ENCODE measurements at places on chromosomes 7 and 10.

GRCh38 chr7:155869784-155870076 is 57.5 kb upstream of the SHH start:
- H3K27ac ChIP-seq: no peak overlapping the region
- no peak for DNase-seq
- no peaks in the 10 kb centered on the region for H3K4me1 ChIP-seq
- H3K27me3 ChIP-seq: no peaks in the 10 kb centered on the region
- H3K36me3 ChIP-seq: no peaks in the 10 kb centered on the region

- H3K36me3 ChIP-seq: no peaks in the 10 kb centered on the region
- no peaks in the 10 kb centered on the region for H3K4me1 ChIP-seq
- H3K27ac ChIP-seq: no peak overlapping the region
- H3K4me3 ChIP-seq: no peak overlapping the region
- no peaks in the 10 kb centered on the region for H3K27me3 ChIP-seq
Observed at GRCh38 chr7:147798001-147798400, 792.6 kb upstream of the C7orf33 start.

DNA sequence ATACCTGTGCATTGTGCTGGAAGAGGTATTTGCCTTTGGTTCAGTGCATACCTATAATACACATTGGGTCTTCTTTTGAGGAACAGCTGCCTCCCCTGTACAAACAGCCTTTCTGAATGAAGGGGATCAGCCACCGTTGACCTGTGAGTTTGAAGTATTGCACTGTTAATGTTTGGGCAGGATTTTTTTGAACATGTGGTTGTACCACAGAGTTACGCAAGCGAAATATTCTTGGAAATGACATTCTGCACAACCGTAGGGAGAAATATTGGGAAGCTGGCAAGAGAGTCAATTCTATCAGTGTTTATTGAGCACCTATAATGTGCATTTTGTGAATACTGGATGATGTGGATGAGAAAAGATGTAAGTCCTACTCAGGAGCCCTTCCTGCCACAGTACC is 270.6 kb downstream of the AUTS2 start:
- no peaks in the 10 kb centered on the region for H3K27me3 ChIP-seq
- no peaks in the 10 kb centered on the region for H3K36me3 ChIP-seq
- H3K4me3 ChIP-seq: no peak overlapping the region
- no peaks in the 10 kb centered on the region for H3K4me1 ChIP-seq

DNA sequence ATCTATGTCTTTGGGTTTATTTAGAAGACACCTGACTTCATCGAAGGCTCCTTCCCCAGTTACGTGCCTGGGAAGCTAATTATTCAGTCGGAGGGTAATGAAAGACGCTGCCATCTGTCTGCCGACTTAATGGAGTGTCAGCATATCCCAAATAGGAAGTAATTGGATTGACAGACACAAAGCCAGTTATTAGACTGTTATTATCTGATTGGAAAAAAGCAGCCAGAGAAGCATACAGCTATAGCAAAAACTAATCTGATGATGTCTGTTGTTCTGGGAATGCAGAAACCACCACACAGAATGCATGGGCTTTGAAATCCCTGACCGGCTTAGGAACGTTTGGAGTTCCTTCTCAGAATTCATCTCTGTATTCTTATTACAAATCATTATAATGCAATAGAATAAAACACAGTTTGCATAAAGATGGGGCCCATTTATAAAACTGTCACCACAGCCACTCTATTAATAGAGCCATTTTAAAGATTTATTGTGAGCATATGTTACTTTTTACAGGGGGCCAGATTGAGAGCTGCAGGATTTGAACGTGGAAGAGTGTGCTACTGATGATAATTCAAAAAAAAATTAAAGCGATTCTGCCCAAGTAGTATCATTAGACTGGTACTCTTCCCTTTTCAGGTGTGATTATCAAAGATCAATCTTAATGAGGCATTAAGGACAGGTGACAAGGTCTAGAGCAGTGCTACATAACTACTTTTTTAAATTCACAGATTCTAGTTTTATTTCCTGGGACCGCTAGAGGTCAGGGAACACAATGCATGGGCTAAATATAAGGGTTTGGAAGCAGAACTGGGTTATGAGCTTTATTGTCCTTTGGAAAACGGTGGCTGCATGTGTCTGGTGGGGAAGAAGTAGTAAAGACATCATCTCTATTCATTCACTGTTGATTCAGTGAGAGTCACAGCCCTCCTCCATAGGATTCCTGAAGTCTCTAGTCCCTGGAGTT is 330.1 kb upstream of the LRGUK start:
- no peak for DNase-seq
- H3K4me1 ChIP-seq: no peaks in the 10 kb centered on the region
- no peaks in the 10 kb centered on the region for H3K36me3 ChIP-seq
- no peaks in the 10 kb centered on the region for H3K27me3 ChIP-seq

DNA sequence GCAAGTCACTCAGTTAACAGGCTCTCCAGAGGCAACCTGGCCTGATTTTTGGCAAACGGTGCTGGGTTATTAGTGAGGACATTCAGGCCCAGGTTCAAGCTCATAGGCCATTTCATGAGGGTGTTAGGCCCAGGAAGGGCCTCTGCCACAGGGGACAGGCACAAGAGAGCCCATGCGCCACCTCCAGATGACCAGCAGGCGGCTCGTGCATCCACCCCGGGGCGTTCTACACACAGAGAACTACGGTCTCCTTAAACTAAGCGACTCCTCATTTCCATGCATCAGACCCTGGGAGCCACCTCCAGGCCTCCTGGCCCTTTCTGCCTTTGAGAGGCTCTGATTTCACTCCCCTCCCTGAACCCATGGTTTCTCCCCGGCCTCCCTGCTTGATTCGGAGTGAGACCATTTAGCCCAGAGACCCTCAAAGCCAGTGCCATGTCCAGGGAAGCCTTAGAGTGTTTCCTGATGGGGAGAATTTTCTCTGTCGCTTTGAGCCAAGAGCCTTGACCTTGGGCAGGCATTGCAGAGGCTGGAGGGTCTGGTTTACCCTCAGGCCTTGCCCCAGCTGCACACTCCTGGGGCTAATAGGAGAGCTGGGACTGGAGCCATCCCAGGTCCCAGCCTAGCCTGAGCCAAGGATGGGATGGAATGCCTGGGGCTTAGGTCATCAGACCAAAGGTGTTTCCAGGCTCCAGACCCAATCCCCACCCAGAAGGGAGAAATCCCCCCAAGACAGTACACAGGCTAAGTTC is 188.0 kb downstream of the GRID1 start:
- peaks cover 7% of the 10 kb centered on the region for H3K27me3 ChIP-seq
- DNase-seq: no peak
- H3K4me1 ChIP-seq: no peaks in the 10 kb centered on the region
- no peak overlapping the region for H3K4me3 ChIP-seq
- H3K36me3 ChIP-seq: no peaks in the 10 kb centered on the region
- no peak overlapping the region for H3K27ac ChIP-seq

DNA sequence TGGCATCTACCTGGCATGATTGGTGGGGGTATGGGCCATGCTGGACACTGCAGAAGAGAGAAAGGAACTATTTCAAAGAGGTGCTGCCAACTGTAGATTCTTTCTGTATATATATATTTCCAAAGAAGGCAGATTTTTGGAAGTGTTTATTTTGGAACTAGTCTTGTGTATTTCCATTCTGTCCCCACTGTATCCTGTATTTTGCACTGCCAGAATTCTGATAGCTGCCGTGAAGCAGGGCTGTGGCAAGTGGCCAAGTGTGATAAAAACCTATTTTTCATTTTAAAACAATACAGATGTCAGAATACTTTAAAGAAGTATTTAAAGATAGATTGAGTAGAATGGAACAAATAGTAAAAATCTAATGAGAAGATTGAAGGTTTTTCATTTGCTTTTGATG is 17.1 kb downstream of the MCU start:
- H3K4me3 ChIP-seq: no peak overlapping the region
- H3K27ac ChIP-seq: no peak overlapping the region
- no peaks in the 10 kb centered on the region for H3K36me3 ChIP-seq
- H3K4me1 ChIP-seq: no peaks in the 10 kb centered on the region
- no peaks in the 10 kb centered on the region for H3K27me3 ChIP-seq
- no peak for DNase-seq

GRCh38 chr7:115475761-115476385 is 554.0 kb downstream of the MDFIC start:
- no peaks in the 10 kb centered on the region for H3K4me1 ChIP-seq
- no peaks in the 10 kb centered on the region for H3K36me3 ChIP-seq
- peaks cover 5% of the 10 kb centered on the region for H3K27me3 ChIP-seq

DNA sequence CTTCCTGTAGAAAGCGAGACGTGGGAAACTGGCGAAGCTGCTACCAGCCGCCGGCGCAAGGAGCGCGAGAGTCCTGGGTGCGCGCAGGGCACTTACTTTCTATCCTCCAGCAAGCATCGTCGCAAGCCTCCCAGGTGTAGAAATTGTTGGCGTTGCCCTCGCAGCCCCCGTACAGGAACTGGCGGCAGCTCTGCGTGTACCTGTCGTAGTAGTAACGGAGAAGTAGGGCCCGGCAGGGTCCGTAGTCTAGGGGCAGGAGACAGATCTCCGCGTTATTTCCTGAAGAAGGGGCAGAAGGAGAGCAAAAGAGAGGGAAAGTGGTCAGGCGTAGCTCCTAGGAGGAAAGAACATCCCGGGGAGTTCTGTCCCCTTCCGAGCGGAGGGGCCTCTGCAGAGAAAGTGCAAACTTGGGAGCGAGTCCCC is 501 bp downstream of the TFPI2 start:
- no peak for DNase-seq
- H3K27ac ChIP-seq: no peak overlapping the region
- H3K36me3 ChIP-seq: no peaks in the 10 kb centered on the region
- peaks cover 4% of the 10 kb centered on the region for H3K27me3 ChIP-seq
- H3K4me1 ChIP-seq: no peaks in the 10 kb centered on the region

- no peak overlapping the region for H3K4me3 ChIP-seq
- no peak overlapping the region for H3K27ac ChIP-seq
- no peaks in the 10 kb centered on the region for H3K4me1 ChIP-seq
- H3K36me3 ChIP-seq: no peaks in the 10 kb centered on the region
Observed at GRCh38 chr7:50214771-50215170, 89.7 kb upstream of the IKZF1 start.

DNA sequence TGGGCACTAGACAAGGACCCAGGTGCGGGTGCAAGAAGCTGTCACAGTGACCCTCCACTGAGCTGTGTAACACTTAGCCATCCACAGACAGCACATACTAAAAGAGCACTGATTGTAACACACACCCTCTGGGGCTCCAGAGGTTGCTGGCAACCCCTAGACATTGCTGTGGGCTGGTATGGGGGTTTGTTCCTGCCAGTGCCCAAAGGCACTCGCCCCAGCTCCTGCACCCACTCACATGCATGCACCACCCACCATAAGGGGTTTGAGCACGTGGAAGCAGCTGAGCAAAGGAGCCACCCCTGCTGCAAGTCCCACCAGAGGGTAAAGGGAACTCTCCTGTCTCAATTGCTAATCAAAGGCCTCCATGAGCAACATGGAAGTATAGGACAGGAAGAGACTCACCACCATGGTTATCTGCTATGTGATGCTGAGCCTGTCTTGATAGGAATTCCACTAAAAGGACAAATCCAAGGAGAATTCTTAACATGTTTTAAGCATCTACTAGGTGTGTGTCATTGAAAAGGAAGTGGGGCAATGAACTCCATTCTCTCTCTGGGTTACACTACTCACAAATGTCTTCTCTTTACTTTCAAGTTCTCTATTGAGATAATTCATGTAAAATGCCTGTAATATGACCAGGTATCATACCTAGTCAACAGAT is 103.1 kb downstream of the GFRA1 start:
- no peak for DNase-seq
- no peak overlapping the region for H3K27ac ChIP-seq
- H3K36me3 ChIP-seq: no peaks in the 10 kb centered on the region
- no peaks in the 10 kb centered on the region for H3K27me3 ChIP-seq

DNA sequence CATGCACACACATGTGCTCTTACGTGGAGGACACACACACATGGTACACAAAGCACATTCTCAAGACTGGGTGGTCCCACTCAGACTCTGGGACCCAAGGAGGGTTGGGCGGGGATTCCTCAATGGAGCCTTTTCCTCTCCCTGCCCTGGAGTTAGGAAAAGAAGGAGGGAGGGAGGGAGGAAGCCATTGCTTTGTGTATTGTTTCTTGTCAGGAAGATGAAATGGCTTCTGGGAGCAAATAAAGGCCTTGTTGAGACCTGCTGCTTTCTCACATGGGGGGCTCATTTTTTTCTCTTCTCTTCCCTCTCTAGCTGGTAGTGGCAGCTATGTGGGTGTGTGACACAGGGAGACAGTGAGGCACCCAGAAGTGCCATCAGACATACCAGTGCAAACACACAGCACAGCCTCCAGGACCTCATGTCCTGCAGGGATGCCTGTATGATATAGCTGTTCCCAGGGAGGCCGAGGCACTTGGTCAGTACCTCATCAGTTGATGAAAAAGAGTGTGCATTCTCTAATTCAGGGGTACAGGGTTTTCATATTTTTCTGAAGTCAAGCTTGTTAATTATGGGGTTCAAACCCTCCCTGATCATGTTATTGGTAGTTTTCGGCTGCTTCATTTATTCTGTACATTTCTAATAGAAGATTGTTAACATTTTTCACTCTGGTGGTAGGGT is 5.7 kb downstream of the AQP1 start:
- DNase-seq: no peak
- no peaks in the 10 kb centered on the region for H3K4me1 ChIP-seq
- H3K4me3 ChIP-seq: no peak overlapping the region
- H3K27ac ChIP-seq: no peak overlapping the region

GRCh38 chr7:148394582-148394981 is 196.0 kb upstream of the C7orf33 start:
- H3K36me3 ChIP-seq: no peaks in the 10 kb centered on the region
- no peaks in the 10 kb centered on the region for H3K4me1 ChIP-seq
- H3K27ac ChIP-seq: no peak overlapping the region

GRCh38 chr7:113087071-113087998 is 708 bp upstream of the GPR85 start:
- H3K27me3 ChIP-seq: peaks cover 16% of the 10 kb centered on the region
- peak overlapping the region; percentile 34 for H3K4me3 ChIP-seq

- no peaks in the 10 kb centered on the region for H3K4me1 ChIP-seq
- no peaks in the 10 kb centered on the region for H3K36me3 ChIP-seq
- no peak overlapping the region for H3K27ac ChIP-seq
Observed at GRCh38 chr7:100064162-100064561, 14.6 kb downstream of the ZSCAN21 start.

DNA sequence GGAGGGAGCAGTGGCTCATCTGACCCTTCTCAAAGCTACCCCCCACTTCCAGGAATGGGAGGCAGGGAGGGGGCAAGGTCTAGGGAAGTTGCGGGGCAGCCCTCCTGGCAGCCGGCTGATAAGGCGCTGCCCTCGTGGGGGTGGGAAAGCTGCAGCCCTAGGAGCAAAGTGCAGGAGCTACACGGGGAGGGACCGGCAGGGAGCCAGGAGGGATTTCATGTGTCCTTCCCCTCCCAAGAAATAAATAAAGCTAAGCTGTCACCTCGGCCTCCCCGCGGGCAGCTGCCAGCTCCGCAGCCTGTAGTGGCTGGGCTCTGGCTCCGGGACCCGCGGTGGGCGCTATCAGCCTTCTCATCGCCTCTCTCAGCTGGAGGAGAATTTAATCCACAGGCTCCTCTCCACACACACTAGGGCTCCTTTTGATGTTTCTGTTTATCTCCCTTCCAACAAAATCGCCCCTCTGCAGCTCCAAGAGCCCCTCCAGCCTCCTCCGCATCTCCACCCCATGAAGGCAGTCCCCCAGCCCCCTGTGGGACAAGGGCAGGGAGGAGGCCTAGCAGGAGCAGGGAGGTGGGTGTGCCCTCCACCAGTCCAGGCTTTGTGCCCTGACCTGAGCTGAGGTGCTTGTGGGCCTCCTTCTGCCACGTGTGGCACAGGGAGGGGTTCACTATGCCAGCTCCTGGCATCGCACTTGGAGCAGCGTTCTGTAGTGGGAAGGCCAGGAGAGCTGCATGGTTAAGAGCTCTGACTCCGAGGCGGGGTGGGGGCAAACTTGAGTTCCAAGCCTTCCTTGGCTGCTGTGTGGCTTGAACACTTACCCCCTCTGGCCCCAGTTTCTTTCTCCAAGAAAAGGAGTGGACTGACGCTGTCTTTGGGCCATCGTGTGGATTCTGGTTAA is 80.5 kb downstream of the C10orf105 start:
- H3K27me3 ChIP-seq: no peaks in the 10 kb centered on the region
- H3K27ac ChIP-seq: no peak overlapping the region
- no peaks in the 10 kb centered on the region for H3K4me1 ChIP-seq
- no peak overlapping the region for H3K4me3 ChIP-seq
